Hepatocyte (in vitro differentiated cells): ENCODE measurements at places on chromosomes 7 and 10. TPM values are rescaled to one million over a fixed set of nuclear protein-coding genes. Genes with fewer than 3 reads are reported as not detected.
A peak's percentile ranks its signal among the peaks of the same experiment; 100 is the strongest.

DNA sequence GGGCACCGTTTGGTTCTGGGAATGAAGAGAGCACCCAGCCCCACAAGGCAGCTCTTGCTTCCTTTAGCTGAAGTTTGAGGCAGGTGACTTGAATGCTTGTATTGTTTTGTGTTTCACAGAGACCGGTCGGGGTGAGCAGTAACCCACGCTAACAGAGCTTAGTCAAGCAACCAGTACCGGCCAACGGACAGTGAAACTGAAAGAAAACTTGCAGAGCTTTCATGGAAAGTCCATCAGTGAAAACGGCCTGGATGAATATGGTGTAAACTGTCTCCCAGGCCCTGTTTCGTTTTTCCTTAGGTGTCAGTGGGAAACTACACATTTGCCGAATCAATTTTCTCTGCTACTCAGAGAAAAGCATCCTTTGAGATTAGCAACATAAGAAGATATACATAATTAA is 101.1 kb downstream of the LYZL1 start:
- H3K36me3 ChIP-seq: no peaks in the 10 kb centered on the region
- H3K4me3 ChIP-seq: no peak overlapping the region
- no peak overlapping the region for H3K27ac ChIP-seq
- no peak for DNase-seq
- no peaks in the 10 kb centered on the region for H3K27me3 ChIP-seq

CNPY1 gene
- not detected in 2 replicates for total RNA-seq

DNA sequence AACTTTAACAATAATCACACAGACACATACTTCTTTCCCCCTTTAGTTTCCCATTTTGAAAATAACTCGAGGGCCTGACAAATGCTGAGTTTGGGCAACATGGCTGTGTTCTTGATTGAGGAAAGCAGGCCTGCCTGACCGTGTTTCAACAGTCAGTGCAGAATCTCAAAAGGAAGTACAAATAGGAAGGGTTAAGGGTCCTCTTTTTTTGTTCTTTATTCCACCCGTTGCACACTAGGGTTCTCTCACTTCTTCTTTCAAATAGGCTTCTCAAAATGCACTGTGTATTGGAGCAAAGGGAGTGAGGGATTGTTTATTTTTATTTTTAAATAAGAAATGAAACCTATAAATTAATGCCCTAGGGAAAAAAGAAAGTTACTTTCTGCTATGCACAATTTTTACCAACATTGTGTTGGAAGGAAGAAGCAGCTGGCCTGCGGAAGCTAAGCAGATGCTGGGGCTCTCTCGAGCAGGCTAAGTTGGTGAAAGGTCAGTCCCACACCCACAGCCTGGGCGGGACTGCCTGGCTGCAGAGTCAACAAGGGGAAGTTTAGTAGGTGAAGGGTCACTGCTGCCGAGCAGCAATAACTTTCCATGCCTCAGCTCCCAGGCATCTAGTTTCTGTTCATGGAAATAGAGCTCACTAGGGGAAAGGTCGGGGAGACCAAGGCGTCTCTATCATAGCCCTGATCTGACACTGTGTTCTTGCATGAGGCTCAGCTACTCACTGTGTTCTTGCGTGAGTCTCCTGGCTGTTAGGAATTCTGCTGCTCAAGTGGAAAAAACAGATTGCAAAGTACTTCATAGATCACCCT is 12.2 kb upstream of the PDK4 start:
- peaks cover 30% of the 10 kb centered on the region for H3K4me1 ChIP-seq
- no peak overlapping the region for H3K4me3 ChIP-seq
- H3K27ac ChIP-seq: peak overlapping the region; percentile 92
- DNase-seq: peak; percentile 95
- no peaks in the 10 kb centered on the region for H3K36me3 ChIP-seq

DNA sequence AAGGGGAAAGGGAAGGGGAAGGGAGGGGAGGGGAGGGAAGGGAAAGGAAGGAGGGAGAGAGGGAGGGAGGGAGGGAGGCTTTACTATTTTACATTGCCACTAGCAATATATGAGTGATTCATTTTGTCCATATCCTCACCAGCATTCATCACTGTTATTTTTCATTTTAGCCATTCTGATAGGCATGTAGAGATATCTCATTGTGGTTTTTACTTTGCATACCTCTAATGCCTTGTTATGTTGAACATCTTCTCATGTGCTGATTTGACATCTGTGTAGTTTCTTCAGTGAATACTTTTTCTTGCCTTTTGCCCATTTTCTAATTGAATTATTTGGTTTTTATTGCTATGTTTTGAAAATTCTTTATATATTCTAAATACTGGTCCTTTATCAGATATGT is 52.7 kb downstream of the GCC1 start:
- no peaks in the 10 kb centered on the region for H3K4me1 ChIP-seq
- no peaks in the 10 kb centered on the region for H3K36me3 ChIP-seq
- DNase-seq: no peak
- H3K27ac ChIP-seq: no peak overlapping the region

DNA sequence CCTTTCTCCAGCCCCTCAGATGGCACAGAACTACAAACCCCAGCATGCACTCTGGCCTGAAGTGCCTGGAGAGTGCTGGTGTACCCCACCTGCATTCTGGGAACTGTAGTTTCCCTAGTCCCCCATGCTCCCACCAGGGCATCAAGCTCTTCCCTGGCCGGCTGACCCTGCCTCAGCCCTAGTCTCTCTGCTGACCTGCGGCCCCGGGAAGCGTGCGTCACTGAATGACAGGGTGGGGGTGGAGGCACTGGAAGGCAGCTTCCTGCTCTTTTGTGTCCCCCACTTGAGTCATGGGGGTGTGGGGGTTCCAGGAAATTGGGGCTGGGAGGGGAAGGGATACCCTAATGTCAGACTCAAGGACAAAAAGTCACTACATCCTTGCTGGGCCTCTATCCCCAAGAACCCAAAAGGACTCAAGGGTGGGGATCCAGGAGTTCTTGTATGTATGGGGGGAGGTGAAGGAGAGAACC is 2.1 kb downstream of the NOS3 start:
- H3K36me3 ChIP-seq: no peaks in the 10 kb centered on the region
- peaks cover 24% of the 10 kb centered on the region for H3K4me1 ChIP-seq
- DNase-seq: peak; percentile 61
- H3K27me3 ChIP-seq: no peaks in the 10 kb centered on the region

SPDYE6 gene
- total RNA-seq: not detected in 2 replicates

GRCh38 chr7:148058753-148059152 is 531.8 kb upstream of the C7orf33 start:
- H3K4me1 ChIP-seq: no peaks in the 10 kb centered on the region
- no peak for DNase-seq
- no peak overlapping the region for H3K27ac ChIP-seq
- H3K36me3 ChIP-seq: no peaks in the 10 kb centered on the region

ADAM22 gene
- 9.8 and 10.3 TPM in 2 replicates for total RNA-seq

GPR26 gene
- total RNA-seq: 0.04 TPM in 1 of 2 replicates, not detected in the other

KAZALD1 gene
- 31.9 and 34.8 TPM in 2 replicates for total RNA-seq

UCMA gene
- not detected in 2 replicates for total RNA-seq

DNA sequence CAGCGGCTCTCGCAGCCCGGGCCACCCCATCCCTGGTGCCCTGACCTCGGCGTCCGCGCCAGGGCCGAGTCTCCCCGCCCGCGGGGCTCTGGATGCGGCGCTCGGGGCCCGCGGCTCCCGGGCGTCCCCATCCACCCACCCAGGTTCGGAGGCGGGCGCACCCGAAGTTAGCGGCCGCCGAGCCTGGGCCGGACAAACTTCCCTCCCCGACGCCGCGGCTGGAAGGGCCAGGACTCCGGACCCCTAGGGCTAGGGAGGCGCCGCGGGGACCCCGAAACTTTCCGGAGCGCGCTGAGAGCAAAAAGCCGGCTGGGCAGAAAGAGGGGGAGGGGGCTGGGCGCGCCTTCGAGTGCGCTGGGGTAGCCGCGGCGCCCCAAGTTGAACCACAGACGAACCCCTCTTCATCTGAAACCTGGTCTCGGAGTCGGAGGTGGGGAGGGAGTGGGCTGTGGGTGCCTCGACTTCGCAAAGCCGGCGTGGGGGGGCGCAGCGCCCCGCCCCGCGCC is 3.7 kb upstream of the ELFN1 start:
- H3K36me3 ChIP-seq: no peaks in the 10 kb centered on the region
- peaks cover 83% of the 10 kb centered on the region for H3K27me3 ChIP-seq
- no peak overlapping the region for H3K27ac ChIP-seq

DNA sequence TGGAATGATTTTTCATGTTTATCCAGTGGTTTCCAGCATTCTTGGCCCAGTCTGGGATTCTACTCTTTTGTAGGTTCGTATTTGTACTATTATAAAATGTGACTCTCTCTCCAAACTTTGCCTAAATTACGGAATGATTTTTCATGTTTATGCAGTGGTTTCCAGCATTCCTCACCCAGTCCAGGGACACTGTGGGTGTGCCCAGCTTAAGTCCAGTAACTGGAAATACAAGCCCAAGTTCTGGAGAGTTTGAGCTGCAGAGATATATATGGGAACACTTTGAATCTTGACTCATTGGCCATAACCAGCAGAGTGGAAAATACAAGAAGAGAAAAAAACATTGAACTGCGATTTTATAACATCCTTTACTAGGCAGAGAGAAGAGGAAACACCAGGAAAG is 5.9 kb upstream of the MAGI2 start:
- no peak for DNase-seq
- H3K4me3 ChIP-seq: no peak overlapping the region
- H3K36me3 ChIP-seq: no peaks in the 10 kb centered on the region
- no peaks in the 10 kb centered on the region for H3K4me1 ChIP-seq

- H3K4me1 ChIP-seq: no peaks in the 10 kb centered on the region
- no peaks in the 10 kb centered on the region for H3K36me3 ChIP-seq
- no peaks in the 10 kb centered on the region for H3K27me3 ChIP-seq
- no peak overlapping the region for H3K27ac ChIP-seq
- H3K4me3 ChIP-seq: no peak overlapping the region
Measured at GRCh38 chr10:122295451-122295809, 24.3 kb downstream of the BTBD16 start.

FZD1 gene
- 8.1 and 9.9 TPM in 2 replicates for total RNA-seq

- no peaks in the 10 kb centered on the region for H3K27me3 ChIP-seq
- no peak overlapping the region for H3K4me3 ChIP-seq
- no peak overlapping the region for H3K27ac ChIP-seq
Measured at GRCh38 chr10:35517431-35518181, 87.5 kb upstream of the GJD4 start.

TBX20 gene
- total RNA-seq: 14.7 and 14.8 TPM in 2 replicates

FANK1 gene
- total RNA-seq: 0.88 and 6.0 TPM in 2 replicates

GRCh38 chr10:80526218-80526617 is 11.5 kb upstream of the SH2D4B start:
- H3K4me1 ChIP-seq: no peaks in the 10 kb centered on the region
- no peak overlapping the region for H3K27ac ChIP-seq
- no peaks in the 10 kb centered on the region for H3K36me3 ChIP-seq
- no peak overlapping the region for H3K4me3 ChIP-seq
- no peak for DNase-seq

GPR146 gene
- 5.2 and 6.5 TPM in 2 replicates for total RNA-seq

WNT16 gene
- 1.7 and 2.8 TPM in 2 replicates for total RNA-seq

DNA sequence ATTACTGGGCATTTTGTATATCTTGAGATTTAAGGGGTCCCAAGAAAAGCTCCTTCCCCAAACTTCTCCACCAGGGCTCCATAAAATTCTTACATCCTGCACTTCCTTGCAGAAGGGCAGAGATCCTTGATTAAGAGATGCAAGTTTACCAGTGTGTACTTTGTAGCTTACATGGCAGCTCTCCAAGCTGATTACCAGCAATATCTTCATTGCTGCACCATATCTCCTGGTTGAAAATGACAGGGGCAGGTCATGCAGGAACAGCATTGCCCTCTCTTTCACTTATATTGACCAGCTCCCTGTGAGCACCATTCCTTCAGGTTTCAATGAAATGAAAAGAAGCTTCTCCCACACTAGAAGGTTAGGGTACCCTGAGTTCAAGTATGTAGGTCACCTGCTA is 184.6 kb upstream of the PHYHIPL start:
- peaks cover 8% of the 10 kb centered on the region for H3K4me1 ChIP-seq
- H3K27me3 ChIP-seq: no peaks in the 10 kb centered on the region
- H3K4me3 ChIP-seq: no peak overlapping the region
- no peak for DNase-seq
- no peaks in the 10 kb centered on the region for H3K36me3 ChIP-seq

LIPN gene
- total RNA-seq: 0.17 TPM in 1 of 2 replicates, not detected in the other

- no peak overlapping the region for H3K4me3 ChIP-seq
- H3K27ac ChIP-seq: no peak overlapping the region
- no peak for DNase-seq
- H3K4me1 ChIP-seq: peaks cover 5% of the 10 kb centered on the region
- no peaks in the 10 kb centered on the region for H3K27me3 ChIP-seq
Measured at GRCh38 chr10:15374156-15374555, 3.1 kb upstream of the FAM171A1 start.

ASB10 gene
- total RNA-seq: not detected in 2 replicates

DNA sequence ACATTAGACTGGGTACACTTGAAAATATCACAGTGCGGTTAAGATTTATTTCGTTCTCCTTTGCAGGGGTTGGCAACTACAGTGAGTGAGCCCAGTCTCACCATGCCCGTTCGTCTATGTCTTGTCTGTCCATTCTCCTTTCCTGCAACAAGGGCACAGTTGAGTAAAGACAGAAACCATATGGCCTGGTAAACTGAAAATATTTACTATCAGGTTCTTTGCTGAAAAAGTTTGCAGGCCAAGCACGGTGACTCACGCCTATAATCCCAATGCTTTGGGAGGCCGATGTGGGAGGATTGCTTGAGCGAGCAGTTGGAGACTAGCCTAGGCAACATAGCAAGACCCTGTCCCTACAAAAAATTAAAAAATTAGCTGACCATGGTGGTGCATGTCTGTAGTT is 11.4 kb upstream of the KCTD7 start:
- no peak overlapping the region for H3K27ac ChIP-seq
- no peaks in the 10 kb centered on the region for H3K36me3 ChIP-seq
- DNase-seq: peak; percentile 23
- H3K4me3 ChIP-seq: no peak overlapping the region
- no peaks in the 10 kb centered on the region for H3K27me3 ChIP-seq
- peaks cover 14% of the 10 kb centered on the region for H3K4me1 ChIP-seq

SEMA4G gene
- total RNA-seq: 48.6 and 54.8 TPM in 2 replicates

DNA sequence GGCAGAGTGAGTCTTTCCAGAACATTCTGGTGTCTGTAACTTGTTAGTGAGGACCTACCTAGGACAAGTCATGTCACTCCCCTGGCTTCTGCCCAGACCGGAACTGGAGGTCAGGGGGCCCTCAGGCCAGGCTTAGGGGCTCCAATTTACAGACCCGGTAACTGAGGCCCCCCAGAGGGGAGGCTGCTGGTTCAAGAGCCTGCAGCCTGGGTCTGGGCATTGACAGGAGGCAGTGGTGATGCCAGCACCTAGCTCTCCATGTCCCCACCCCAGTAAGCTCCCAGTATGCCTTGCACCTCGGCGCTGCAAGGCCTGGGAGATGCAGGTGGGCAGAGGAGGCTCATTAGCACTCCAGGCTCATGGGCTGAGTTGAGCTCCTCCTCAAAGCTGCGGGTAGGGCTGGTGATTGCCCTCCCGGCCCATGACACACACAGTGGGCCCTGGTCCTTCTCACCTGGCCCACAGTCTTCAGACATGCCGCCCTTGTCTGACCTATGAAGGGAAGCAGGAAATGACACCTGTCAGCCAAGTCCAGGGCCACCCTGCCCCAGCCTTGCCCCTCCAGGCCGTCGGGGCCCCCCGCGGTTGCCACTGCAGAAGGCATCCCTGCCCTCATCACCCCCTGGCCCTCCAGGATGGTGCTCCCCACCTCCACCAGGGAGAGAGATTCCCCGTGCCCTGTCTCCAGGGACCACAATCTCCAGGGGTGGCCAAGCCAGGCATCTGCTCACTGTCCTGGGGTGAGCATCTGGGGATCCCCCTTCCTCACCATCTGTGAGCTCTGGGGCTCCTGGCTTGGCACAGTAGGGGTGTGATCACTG is 88.3 kb upstream of the TMEM248 start:
- H3K4me3 ChIP-seq: no peak overlapping the region
- H3K36me3 ChIP-seq: no peaks in the 10 kb centered on the region
- no peaks in the 10 kb centered on the region for H3K4me1 ChIP-seq
- no peak for DNase-seq
- no peak overlapping the region for H3K27ac ChIP-seq
